Stimulated activated CD4-positive, alpha-beta T cell treated with anti-CD3 and anti-CD28 coated beads, Interleukin-12 subunit alpha, Interleukin-12 subunit beta, amount 100 ng/mL, for 48 hours (primary cell): ENCODE measurements at places on chromosomes 4 and X.

GRCh38 chr4:153725136-153725830 lies 34.5 kb downstream of the RNF175 start:
- no peak for DNase-seq

DNA sequence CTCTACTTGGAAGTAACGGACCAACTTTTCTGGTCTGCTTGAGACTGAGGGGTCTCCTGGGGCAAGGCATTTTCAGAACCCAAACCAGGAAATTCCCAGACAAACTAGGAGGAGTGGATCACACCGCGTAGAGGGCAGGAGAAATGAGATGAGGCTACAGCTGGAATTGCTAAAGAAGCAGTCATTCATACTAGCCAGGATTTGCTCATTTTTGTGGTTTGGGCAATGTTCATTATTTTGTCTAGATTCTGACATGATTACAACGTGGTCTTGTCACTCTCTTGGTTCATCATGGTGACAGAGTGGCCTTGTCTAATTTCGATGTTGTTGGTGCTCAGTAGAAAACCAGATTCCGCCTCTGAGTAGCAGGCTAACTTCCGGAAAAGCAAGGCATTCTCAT lies 63.2 kb downstream of the BANK1 start:
- no peak for DNase-seq

GRCh38 chr4:151304755-151305154 lies 20.6 kb downstream of the SH3D19 start:
- DNase-seq, result no peak

GRCh38 chrX:22340022-22340616 lies 67.4 kb downstream of the CBLL2 start:
- no peak for DNase-seq

DNA sequence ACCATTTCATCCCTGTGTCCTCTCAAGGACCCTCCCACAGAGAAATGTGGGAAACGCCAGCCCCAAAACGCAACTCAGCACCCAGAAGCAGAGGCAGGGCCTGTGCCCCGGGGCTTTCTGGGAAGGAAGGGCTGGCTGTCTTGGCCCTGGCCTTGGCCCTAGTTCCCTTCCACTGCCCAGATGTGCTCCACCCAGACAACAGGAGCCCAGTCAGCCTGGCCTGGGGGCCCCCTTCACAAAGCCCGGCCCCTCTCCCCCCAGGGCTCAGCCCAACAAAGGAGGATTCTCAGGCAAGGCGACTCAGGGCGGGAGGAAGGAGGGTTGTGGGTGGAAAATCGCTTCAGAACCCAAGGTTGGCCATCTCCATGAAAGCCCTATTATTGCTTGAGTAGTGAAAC lies 82.5 kb downstream of the PJA1 start:
- DNase-seq, result no peak

DNA sequence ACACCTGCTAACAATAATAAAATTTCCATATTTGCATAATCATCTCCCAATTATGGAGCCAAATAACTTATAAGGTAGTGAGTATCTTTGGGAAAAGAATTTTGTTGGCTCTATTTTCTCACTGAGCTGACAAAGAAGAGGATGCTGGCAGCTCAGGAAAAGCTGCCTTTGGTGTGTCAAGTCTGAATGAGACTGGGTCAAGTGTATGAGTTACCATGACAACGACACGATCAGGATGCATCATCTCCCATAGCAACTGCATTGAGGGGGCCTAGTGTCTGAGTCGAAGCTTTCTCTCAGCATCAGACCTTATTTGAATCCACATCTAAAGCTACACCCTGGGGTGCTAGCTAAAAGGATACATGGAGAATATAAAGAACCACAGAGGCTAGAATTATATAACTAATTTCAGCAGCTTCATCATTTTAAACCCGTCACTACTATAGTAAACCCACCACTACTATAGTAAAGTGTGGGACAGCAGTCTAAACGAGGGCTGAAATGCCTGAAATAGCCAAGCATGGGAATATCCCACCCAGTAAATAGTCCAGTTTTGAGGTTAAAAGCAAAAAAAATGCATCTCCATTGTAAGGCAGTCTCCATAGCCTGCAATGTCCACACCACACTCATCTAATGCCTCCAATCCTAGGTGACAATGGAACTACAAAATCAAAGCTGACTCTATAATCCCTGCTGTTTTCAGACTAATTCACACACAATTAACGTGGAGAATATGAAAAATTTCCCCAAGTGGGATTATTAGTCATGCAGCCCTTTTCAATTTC lies 16.0 kb downstream of the GSPT2 start:
- no peak for DNase-seq

- no peak for DNase-seq
These were observed 236.6 kb upstream of the PCDH18 start for GRCh38 chr4:137768881-137769280.

- DNase-seq, result no peak
These were observed 108.0 kb upstream of the GRIA3 start for GRCh38 chrX:123075947-123076561.

GRCh38 chr4:145195167-145195952 lies 15.0 kb upstream of the OTUD4 start:
- no peak for DNase-seq

DNA sequence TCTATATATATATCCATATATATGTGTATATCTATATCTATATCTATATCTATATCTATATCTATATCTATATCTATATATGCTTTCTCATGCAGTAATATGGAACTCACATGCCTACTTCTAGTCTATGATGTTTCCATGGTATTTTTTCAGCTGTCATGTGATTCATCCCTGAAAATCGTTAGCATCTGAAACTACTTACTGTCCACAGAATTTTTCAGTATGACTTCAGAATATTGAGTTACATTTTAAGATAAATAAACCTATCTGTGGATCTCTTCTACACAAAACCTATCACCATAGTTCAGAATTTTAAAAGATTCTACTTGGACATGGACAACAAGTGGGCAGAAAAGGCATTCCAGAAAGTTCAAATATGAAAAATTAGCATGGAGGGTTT lies 855.1 kb upstream of the INTU start:
- no peak for DNase-seq

DNA sequence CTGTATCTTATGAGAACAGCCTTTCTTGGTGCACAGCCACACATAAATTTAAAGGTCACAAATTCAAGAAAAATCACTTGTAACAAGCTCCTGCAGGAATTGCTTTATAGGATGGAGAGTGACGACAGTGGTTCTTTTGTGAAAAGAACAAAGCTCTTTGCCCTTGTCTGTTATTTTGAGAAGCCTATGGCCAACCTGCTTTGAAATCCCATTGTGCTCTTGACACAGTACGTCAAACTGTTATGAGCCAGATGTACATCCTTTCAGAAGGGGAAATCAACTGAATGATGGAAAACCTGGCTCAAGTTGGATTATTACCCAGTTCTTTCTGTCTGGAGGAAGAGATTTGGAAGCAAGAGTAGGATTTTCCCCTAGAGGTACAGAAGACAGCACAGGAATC lies 1454.2 kb downstream of the ARAP2 start:
- DNase-seq, result no peak

DNA sequence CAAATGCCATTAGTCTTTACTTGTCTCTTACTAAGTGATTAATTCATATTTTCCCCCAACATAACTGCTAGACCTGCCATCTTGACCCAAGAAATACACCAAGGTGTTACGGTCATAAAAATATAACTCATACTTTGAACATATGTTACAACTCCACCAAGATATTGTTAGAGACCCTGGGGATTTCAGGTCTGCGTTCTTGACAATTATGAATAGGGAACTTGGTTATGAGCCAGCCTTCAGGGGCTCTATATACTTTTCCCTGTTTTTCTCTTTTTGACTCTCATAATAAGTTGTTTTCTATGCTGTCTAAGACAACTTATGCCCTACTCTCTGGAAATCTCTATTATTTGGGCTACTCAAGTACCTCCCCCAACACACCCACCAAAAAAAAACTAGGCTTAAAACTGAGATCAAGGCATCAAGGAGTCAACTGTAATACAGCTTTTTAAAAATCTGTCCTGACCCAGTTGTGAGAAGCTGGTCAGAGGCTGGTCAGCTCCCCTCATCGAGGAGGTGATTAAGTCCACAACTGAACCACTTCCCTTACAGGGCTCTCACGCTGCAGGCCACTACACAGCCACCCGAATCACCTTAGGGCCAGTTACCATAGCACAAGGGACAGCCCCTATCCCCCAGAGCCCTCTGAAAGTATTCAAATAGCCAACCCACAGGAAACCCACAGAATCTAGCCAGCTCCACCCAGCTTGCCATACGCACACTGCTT lies 10.5 kb upstream of the TLR3 start:
- no peak for DNase-seq

- no peak for DNase-seq
These were observed 96.1 kb downstream of the FRYL start for GRCh38 chr4:48683784-48684666.

DNA sequence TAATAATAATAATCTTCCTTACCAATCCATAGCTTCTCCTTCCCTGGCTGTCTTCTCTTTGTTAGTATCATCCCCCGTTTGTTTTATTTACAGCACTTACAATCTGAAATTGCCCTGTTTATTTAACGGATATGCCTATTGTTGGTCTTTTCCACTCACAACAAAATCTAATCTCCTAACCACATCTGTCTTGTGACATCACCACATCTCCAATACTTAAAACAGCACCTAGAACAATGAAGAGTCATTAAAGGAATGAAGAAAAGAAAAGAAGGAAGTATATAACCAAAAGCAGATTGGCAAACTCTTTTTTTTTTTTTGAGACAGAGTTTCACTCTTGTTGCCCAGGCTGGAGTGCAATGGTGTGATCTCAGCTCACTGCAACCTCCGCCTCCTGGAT lies 38.7 kb upstream of the JADE1 start:
- no peak for DNase-seq

DNA sequence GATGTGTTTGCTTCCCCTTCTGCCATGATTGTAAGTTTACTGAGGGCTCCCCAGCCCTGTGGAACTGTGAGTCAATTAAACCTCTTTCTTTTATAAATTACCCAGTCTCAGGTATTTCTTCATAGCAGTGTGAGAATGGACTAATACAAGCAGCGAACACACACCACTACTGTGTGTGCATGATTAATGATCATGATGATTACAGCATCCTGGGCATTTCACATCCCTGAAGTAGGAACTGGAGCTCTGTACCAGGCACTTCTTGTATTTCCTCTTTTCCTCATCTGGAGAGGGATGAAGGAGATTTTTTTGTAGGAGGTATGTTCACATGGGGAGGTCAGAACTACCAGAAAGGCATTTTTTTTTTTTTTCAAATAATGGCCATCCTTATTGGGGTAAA lies 60.8 kb downstream of the PPM1K start:
- DNase-seq, result no peak

DNA sequence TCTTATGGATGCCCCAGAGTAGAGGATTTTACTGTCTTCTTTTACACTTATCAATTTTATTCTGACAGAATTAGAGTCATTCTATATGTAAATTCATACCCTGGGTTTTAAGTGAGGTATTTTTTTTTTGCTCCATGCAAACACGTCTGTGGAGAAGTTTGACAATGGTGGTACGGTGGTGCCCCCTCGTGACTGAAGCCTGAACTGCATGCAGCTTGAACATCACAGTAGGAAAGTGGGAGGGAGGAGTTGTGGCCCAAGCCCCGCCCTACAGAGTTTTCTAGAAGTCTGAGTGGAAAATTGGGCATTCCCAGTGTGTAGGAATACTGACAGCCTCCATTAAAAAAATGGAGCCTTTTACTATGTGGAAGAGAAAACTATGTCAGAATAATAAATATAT lies 73.3 kb upstream of the RAB40AL start:
- peak; percentile 62 for DNase-seq

DNA sequence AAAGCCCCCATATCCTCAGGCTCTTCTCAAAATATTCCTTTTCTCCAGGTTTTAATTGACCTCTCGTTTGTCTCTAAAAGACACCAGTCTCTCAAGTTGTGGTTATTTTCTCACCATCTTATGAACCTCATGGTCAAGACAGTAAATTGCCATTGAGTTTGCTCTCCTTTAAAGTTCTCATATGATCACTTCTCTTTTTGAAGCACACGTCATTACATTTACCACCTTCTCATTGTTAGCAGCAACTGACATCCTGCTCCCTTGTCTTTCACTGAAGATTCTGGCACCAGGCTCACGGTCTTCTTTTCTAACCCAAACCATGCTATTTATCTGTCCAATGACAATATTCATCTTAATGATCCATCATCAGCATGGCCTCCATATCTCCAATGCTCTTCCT lies 324.2 kb downstream of the TMA16 start:
- no peak for DNase-seq

- no peak for DNase-seq
These were observed 190.6 kb downstream of the GC start for GRCh38 chr4:71593311-71593710.

GRCh38 chr4:78776729-78777575 lies 802 bp downstream of the BMP2K start:
- peak; percentile 35 for DNase-seq

DNA sequence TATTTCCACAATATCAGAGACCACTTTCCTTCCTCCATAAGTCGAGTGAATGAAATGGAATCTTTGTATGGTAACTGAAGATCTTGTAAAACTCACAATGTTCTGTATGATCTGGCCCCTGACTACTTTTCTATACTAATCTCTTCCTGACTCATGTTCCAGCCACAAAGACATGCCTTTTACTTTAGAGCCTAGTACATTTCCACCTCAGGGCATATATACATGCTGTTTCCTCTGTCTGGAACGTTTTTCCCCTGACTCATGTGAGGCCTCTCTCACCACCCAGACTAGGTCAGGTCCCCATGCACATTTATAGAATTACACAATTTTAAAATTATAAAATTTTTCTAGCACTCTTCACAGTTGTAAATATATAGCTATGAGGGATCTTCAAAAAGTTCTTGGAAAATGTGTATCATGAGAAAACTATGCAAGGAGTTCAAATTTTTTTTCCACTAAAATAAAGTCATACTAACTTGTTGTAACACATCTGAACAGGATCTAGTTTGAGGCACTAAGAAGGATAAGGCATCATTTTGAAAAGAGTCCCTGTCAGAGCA lies 208.8 kb downstream of the SH2D1A start:
- no peak for DNase-seq

GRCh38 chrX:31609130-31609529 lies 537.3 kb upstream of the FTHL17 start:
- no peak for DNase-seq

- DNase-seq, result no peak
These were observed 49.6 kb downstream of the LAMP2 start for GRCh38 chrX:120419463-120419862.

GRCh38 chr4:147447786-147448185 lies 33.1 kb upstream of the EDNRA start:
- no peak for DNase-seq

- no peak for DNase-seq
These were observed 80.8 kb upstream of the ANK2 start for GRCh38 chr4:112968451-112969159.

DNA sequence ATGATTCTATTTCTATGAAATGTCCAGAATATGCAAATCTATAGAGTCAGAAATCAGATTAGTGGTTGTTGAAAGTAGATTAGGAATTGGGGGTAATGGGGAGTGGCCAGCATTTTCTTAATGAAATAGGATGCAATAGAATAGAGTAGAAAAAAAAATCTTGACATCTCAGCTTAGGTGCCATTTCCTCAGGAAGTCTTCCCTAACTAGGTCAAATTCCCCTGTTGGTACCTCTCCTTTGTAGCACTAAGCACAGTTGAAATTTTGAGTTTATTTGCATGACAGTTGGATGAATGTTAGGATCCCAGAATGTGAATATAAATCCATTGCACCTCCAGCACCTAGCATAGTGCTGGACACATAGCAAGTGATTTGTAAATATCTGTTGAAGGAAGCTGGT lies 30.0 kb upstream of the PDK3 start:
- no peak for DNase-seq
